ENCODE measurements at places on chromosomes 13 and 19. TPM values are rescaled to one million over a fixed set of nuclear protein-coding genes. Genes with fewer than 3 reads are reported as not detected.

The ZNF554 gene
- total RNA-seq, result 3.3 TPM

The LILRB1 gene
- total RNA-seq, result not detected

The ACTMAP gene
- total RNA-seq, result 0.53 TPM

The MRPL57 gene
- 18.8 TPM for total RNA-seq

The KANK2 gene
- 438 TPM for total RNA-seq

The ZNF132 gene
- 9.5 TPM for total RNA-seq

The KRTDAP gene
- not detected for total RNA-seq
